ENCODE measurements at places on chromosomes 3 and 15. TPM values are rescaled to one million over a fixed set of nuclear protein-coding genes. Genes with fewer than 3 reads are reported as not detected.

DNA sequence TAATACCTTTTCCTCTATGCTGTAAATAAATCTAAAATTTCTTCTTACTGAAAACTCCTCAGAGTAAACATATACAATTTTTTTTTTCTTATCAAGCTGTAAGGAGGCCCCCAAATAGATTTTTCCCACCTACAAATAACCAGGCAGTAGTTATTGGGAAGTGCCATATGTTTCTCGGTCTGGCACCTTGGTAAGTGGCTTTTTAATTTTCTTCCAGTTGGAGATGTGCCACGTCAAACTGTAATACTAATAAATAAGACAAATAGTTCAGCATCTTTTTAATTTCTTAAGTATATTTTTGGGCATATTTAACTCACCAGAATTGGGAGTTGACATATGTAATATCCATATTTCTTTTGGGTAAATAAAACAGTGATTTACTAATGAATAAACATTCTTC lies 346.3 kb downstream of the DIPK2A start:
- no peak for DNase-seq

The REC114 gene
- not detected for polyA plus RNA-seq

The PLOD2 gene
- 33.2 TPM for polyA plus RNA-seq

- no peak for DNase-seq
These were observed 7.6 kb downstream of the CMTM6 start for GRCh38 chr3:32495085-32495484.
